ENCODE measurements at places on chromosomes 4 and X.

GRCh38 chr4:184826691-184827270 is 1.0 kb upstream of the ACSL1 start:
- DNase-seq: no peak

GRCh38 chr4:106803083-106803482 is 233.0 kb downstream of the DKK2 start:
- DNase-seq: no peak

DNA sequence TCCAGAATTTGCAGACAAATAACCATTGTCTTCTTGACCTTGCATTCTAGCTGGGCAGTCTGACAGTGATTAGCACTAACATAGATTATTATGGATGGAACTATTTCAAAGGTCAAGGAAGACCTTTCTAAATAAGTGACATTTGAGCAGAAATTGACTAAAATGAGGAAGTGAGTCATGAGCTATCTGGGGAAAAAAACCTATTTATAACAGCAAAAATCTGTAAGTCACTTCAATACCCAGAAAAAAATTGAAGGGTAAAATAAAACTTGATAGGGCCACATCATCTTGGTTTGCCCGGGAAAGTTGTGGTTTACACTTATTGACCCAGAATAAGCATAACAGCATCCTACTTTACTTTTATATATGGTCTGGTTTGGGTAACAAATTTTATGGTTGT is 414.6 kb upstream of the HS3ST1 start:
- no peak for DNase-seq

DNA sequence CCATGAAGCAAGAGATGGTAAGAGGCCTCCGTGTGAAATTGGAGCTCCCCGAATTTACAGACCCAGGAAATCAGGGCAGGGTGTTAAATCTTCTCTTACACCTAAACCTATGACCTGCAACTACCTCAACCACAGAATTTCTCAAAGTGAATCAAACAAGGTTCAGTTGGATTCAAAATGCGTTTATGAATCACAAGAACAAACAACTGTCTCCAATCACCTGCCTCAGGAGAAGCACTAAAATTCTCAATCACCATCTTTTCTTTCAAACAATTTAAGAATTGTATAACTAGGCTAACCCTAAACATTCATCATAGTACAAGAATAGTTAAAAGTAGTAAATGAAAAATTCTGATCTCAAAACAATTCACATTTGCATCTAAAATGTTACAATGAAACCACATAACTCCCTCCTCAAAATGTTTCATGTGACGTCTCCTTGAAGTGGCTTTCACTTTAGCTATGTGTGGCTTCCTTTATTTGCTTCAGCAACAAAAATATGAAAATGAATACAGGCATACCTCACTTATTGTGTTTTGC is 19.2 kb downstream of the PPP3CA start:
- DNase-seq: peak; percentile 22

GRCh38 chrX:3145716-3146115 is 104.4 kb downstream of the ARSF start:
- no peak for DNase-seq

DNA sequence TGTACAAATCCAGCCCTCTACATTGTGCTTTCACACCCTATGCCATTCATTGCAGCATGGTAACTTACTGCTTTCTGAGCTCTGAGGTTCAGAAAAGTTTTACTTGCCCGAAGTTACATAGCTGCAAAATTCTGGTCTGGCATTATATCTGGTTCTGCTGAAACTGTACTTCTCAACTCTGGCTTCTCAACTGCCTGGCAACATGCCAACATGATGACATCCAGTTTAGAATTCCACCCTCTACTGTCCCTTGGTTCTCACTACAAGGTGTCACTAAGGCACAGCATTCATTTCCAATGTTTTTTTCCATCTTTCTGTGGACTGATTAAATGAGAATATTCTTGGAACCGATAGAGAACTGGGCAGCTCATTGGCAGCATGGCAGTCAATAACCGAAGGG is 242.9 kb upstream of the PRPS2 start:
- DNase-seq: no peak

Data from small intestine (tissue), 16 donors.